ENCODE measurements at places on chromosomes 2 and 18. TPM values are rescaled to one million over a fixed set of nuclear protein-coding genes. Genes with fewer than 3 reads are reported as not detected.

DNA sequence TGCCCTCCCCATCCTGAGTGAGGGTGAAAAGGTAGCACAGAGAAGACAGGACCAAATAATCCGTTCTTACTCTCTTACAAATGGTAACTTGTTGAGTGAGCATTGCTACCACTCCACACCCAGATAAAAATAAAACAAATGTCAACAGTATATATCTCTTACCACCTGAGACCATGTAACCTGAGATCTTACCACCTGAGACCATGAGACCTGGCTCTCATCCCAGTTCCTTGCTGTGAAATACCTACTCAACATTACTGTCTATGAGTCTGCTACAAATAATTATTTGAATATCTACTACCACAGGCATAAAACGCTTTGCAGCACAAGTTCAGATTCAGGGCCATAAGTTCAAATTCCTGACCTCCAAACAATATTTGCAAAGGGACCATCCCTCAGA, 234.7 kb downstream of the C1D start:
- no peak for DNase-seq

DNA sequence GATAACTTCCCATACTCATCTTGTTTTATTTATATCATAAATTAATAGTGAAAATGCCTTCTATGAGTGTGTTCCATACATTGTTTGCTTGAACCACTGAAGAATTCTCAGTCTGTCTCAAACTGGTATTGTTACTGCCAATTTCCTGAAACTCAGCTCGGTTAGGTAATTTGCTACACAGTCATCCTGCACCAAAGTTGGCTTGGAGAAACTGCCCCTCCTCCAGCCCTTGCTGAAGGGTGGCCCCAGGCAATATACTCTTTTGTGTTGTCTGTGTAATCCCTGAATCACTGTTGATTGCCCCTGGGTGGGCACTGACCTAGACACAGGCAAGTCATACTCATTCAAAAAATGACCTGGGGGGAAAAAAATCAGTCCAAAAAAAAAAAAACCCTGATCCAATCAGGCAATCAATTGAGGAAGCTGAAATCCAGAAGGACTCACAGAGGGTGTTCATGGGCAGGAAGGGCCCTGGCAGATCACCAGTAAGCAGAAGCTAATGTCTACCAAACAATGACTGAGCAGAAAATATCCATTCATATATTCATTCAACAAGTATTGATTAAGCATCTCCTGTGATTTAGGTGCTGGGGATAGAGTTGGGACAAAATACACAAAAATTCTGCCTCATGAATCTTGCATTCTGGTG, 3.8 kb upstream of the SESTD1 start:
- DNase-seq = peak; percentile 54

DNA sequence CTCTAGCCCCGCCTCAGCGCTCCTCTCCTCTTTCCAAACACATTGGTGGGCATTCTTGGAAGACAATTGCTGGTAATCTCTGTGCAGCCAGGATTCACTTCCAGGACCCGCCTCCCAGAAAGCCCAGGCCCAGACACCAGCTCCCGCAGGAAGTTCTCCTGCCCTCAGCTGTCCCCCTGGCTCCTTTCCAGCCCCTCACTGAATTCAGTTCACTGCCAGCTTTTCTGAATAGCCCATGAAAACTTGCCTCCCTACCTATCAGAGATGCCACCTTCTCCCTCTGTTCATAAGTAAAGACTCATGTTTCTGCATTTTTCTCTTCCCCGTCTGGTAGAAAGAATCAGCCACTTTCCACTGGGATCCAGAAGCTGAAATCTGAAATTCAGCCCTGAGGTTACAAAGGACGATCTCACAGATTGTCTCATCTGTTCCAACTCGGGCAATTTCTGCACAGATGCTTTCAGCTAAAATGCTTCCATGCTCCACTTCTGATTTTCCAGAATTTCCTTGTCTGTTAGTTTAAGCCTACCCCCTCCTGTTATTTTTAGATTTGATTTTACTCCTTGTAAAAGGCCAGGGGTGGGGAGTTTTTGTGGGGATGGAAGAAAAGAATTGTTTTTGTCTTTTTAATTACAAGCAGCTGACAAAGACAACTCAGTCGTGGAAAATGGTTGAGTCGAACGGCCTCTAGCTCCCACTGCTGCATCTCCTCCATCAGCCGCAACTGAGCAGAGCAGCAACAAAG, 98.1 kb downstream of the SP3 start:
- DNase-seq = no peak

DNA sequence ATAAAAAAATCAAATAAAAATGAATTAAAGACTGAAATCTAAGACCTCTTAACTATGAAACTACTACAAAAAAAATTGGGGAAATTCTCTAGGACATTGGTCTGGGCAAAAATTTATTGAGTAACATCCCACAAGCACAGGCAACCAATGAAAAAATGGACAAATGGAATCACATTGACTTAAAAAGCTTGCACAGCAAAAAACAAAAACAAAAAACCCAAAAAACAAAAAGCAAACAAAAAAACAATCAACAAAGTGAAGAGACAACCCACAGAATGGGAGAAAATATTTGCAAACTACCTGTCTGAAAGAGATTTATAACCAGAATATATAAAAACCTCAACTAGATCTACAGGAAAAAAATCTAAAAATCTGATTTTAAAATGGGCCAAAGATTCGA, 63.4 kb upstream of the CHN1 start:
- DNase-seq = no peak

GKN2 gene
- 1.6 TPM for total RNA-seq

NABP1 gene
- 35.7 TPM for total RNA-seq

GRCh38 chr2:169260246-169260645, 102.1 kb downstream of the LRP2 start:
- DNase-seq = peak; percentile 21

GRCh38 chr2:133599811-133600210, 31.5 kb upstream of the NCKAP5 start:
- DNase-seq = no peak

SATB2 gene
- 13.4 TPM for total RNA-seq

C2orf72 gene
- total RNA-seq = 2.0 TPM

- no peak for DNase-seq
Measured at GRCh38 chr2:3868012-3868805, 164.8 kb downstream of the DCDC2C start.

GRCh38 chr2:210541290-210541902, 15.0 kb upstream of the CPS1 start:
- no peak for DNase-seq

All from NCI-H460 (cell line).